HepG2 (cell line): ENCODE measurements at places on chromosomes 6 and 20. TPM values are rescaled to one million over a fixed set of nuclear protein-coding genes. Genes with fewer than 3 reads are reported as not detected.

Gene TCF21
- not detected in 2 replicates for polyA plus RNA-seq

DNA sequence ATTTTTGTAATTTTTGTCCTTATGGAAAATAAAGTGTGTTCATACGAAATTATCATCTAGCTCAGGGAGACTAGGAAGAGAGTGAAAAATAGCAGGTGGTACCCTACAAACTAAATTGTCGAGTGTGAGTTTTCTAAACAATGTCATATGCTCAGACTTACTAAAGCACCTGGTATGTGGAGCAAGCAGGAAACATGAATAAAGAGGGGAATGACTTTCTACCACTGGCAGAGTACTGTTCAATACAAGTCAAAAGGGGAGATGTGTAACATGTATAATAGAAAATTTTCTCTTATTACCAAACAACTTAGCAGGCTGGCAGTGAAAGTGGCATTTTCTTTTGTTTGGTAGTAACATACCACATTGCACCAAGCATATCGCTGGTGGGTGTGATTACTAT, 36.1 kb downstream of the CTNNBL1 start:
- no peak for DNase-seq

Gene DACT2
- 0.10 and 0.15 TPM in 2 replicates for polyA plus RNA-seq

DNA sequence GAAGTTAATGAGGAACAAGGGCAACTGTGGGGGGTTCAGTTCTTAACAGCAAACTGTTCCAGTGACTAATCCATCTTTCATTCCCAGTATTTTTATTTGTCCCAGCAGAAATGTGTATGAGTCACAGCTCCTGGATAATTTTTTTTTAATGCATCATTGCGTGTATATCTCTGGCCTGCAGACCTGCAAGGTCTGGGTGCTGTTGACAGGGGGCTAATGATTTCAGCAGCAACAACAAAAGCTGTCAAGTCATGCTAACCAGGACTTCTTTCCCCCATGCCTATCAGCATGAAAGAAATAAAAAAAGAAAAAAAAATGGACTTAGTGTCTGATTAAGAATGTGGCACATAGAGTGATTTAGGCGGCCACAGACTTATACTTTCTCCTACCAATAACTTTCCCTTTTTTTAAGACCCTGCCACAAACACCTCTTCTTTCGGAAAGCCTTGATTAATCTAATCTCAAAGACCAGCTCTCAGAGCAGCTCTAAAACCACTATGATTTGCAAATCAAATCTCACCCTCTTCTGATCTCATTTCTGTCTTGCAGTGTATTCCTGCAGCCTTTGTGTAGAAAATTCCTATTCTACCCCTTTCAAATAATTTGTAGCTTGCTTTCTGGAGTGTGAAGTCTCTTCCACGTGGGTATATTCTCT, 14.2 kb upstream of the PREX1 start:
- DNase-seq: no peak

DNA sequence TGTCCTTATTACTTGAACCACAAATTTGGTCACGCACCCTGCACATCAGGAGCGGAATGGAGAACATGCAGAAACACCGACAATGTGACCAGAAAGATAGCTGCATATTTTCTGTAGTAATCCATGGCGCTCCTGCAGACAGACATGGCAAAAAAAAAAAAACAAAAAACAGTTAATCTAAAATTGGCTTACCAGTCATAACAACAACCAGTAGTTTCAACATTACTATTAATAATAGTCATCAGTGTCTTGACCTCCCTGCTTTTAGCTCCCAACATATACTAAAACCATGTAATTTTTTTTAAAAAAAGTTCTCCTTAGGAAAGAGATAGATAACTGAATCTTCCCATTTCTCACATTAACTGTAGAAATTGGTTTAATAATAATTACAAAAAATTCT, 6.8 kb downstream of the CGA start:
- no peak for DNase-seq

DNA sequence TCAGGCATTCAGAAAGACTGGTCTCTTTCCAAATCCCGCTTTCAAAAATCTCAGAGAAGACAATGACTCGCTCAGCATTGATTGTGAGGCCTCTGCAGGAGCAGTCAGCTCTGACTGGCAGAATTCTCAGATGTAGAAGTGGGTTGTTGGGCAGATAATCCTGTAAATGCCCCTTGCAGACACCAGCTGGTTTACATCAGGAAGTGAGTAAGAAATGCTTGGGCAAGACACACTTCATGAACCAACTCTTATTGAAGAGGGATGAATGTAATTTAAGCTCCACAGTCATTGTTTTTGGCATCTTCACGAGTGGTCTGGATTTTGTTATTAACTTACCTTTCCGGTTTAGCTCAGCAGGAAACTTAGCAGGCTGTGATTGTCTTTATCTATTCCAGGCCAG, 166.6 kb downstream of the PLCB4 start:
- no peak for DNase-seq

- no peak for DNase-seq
Observed at GRCh38 chr20:29427201-29428060, 1830.0 kb upstream of the DEFB115 start.

Gene CALHM6
- not detected in 2 replicates for polyA plus RNA-seq

Gene IMPG1
- polyA plus RNA-seq: not detected in 2 replicates

DNA sequence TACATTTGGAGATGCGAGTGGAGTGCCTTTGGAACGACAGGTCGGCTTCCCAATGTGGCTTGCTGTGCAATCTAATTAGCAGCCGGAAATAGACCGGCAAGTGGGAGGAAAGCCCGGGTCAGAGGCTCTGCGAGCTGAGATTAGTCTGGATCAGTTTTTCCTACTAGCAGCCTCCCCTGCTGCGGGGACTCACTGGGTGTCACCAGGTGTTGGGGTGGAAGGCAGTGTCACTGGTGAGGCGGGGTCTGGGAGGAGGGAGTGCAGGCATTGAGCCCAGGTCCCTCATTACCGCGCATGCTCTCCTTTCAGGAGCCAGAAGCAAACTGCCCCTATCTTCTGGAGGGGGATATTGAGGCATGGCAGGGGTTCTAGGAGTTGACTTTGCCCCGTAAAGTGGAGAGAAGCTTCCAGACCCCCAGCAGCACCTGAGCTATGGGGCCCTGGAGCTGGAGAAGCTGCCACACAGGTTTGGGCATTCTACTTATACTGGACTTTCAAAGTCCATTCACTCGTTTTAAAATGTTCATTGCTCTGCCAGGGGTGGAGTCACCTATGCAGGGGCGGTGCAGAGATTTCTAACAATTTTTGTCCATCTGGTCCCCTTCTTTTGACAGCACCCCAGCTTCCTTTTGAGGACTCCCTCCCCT, 11.0 kb downstream of the SULF2 start:
- DNase-seq: no peak

Gene XKR7
- not detected in 2 replicates for polyA plus RNA-seq

DNA sequence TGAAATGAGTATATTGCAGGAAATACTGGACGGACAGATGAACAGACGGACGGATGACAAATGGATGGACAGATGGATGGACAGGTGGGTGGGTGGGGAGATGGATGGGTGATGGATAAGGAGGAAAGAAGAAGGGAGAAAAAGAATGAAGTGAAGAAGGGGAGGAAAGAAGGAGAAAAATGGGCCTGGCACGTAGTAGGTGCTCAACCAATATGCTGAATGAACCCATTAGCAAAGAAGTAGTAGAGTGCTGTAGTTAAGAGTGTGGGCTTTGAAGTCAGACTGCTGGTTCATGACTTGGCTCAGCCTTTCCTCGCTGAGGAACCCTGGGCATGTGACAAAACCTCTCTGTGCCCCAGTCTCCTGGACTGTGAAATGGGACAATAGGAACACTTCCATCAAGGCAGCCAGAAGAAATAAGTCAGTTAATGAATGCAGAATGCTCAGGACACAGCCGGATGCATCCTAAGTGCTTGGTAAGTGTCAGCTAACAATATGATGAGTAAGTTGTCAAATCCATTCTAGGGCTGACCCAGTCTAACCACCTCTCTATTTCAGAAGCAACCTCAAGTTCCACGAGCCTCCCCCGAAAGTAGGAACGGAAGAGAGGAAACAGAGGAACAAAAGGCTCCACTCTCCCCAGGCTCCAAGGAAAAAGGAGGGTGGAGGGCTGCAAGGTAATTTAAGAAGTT, 37.9 kb downstream of the PREX1 start:
- no peak for DNase-seq

Gene SLC35D3
- not detected in 2 replicates for polyA plus RNA-seq
